ENCODE measurements at places on chromosomes 5 and 9.

- DNase-seq: no peak
Observed at GRCh38 chr9:32906213-32906612, 95.2 kb downstream of the APTX start.

- no peak for DNase-seq
Observed at GRCh38 chr5:147921136-147921535, 14.8 kb upstream of the C5orf46 start.

- no peak for DNase-seq
Observed at GRCh38 chr5:1161833-1162229, 39.6 kb upstream of the SLC6A19 start.

DNA sequence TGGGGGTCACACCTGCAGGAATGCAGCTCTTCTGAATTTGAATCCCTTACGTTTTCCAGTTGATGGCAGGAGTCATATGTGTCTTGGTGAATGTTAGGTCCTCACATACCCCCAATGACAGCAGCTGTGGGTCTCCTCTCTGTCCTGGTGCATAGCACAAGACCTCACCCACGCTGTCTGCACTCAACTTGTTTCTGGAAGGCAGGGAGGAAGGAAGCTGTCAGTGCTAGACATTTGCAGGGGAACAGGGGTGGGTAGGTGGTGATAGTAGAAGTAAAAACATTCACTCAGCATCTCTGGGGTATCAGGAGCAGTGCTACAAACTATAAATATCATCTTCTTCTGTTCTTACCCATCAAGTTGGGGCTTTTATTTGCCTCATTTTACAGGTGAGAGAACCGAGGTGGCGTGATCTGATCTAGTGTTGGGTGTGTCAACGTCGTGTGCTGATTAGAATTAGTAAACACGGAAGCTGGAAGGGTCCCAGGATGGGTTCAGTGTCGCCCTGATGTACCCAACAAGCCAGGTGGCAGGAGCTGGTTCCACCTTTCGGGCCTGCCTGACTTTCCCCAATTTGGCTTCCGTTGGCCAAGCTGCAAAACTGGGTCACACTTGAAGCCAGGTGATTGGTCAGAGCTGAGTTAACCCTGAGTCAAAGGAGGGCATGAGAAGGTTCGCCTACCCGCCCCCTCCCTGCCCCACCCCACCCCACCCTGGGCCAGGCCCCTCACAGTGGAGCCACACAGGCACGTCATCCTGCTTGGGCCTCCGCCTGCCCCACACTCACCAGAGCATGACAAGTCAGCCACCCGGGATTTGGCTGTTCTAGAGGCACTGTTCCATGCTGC lies 15.8 kb downstream of the ERGIC1 start:
- peak; percentile 33 for DNase-seq

DNA sequence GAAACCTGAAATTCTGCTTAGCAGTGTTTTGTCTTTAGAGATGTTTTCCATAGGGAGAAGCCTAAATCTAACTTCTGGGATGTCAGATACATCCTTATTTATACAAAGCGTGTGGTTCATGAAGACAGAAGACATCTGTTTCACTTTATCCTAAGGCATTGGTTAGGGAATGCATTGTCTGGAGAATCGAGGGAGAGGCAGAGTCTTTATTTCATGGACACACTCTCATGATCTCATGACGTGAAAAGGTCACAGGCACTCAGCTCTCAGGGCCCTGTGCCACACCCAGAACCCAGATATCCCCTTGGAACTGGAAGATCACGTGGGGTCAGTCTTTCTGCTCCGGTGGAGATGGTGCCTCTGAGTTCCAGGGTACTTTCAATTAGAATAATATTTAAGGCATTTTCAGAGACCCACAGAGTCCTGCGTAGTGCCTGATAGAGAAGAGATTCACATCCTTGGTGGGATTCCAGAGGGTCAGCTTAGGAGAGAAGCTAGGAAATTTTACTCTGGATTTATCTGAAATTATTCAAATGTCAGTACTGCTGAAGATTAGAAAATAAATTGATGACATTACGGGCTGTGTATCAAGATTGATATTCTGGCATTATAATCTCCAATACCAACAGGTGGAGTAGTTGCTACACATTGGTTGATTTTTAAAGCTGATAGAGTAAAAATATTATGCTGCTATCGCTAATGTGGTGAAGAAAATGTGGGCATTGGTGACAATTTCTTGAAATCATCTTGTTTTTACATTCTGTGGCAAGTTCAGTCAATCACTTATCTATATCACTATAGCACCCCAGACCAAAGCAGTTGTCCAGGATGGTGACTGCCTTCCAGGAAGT lies 378.3 kb downstream of the MTRR start:
- no peak for DNase-seq

- DNase-seq: peak; percentile 57
Observed at GRCh38 chr9:33458444-33458843, 11.1 kb upstream of the AQP3 start.

GRCh38 chr9:111272581-111272980 lies 57.4 kb downstream of the OR2K2 start:
- DNase-seq: no peak

GRCh38 chr9:134276453-134277245 lies 49.6 kb upstream of the RXRA start:
- DNase-seq: no peak

DNA sequence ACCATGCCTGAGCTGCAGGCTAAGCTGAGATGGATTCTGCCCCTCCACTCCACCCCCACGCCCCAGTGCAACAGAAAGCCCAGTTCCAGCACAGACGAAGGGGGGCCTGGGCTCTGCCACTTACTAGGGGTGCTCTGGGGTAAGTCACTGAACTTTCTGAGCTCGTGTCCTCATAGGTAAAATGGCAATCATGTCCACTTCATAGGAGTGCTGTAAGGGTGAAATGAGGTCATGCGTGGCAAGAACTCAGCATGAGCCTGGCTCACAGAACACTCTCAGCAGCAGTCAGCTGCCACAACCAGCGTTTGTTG lies 8.4 kb upstream of the PSD2 start:
- DNase-seq: no peak

DNA sequence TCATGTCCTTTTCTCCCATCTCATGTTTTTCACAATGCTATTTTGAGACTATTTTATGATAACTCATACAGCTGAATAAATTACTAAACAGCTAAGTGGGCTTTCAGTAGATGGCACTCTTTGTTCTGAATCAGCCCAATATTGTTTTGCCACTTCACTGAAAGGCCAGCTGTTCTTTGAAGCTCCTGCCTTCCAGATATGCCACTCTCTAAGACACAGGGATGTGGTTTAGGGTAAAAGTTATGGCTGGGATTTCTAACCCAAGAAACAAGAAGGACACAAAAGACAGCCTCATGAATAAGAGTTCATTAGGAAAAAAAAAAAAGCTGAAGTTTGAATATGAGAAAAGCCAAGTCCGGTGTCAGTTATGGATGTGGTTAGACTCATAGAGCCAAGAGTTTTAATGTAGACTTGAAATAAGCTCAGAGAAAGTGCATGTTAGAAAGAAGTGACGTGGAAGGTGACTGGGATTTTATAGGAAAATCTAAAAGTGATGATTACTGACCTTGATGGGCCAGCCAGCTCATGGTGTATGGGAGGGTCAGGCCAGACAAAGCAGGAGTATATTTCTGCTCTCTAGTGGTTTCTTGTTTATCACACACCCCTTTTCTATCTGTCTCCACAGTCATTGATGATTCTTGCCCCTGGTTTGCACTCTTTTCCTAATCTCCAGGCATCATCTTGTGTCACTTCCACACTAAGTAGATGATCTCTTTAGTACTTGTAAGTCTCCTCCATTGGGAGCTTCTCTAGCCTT lies 488.5 kb downstream of the NR2F1-AS1 start:
- peak; percentile 79 for DNase-seq

GRCh38 chr5:33363537-33363936 lies 77.2 kb upstream of the TARS1 start:
- DNase-seq: no peak

DNA sequence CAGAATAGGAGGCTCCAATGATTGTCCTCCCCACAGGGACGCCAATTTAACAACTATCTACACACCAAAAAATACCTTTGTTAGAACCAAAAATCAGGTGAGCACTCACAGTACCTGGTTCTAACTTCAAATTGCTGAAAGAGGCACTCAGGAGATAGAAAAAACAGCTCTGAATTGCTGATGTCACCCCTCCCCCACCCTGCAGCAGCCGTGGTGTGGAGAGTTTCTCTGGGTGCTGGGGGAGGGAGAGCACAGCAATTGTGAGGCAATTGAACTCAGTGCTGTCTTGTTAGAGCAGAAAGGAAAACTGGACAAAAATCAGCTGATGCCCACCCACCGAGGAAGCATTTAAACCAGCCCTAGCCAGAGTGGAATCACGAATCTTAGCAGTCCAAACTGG lies 41.8 kb downstream of the TNFSF8 start:
- DNase-seq: no peak

DNA sequence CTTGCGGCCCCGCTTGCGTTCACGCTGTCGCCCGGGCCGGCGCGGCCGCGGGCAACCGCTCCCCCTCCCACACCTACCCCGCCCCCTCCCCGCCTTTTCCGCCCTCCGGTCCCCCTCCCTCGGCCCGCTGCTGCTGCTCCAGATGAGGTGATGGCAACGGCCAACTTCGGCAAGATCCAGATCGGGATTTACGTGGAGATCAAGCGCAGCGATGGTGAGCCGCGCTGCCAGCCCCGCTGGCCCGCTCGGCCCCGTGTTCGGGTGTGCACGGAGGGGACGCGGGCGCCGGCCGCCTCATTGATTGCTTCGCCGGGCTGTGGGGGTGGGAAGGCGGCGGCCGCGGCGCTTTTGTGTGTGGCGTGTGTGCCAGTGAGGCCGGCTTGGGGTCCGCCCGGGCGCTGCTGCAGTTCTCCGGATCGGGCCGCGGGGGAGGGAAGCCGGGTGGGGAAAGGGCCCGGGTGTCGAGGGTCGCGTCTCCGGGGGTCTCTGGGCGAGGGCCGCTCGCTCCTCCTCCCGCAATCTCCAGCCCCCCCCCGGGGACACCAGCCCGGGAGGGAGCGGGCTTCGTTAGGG lies 403 bp downstream of the KIF2A start:
- DNase-seq: peak; percentile 76

- no peak for DNase-seq
Observed at GRCh38 chr5:5273976-5274375, 133.8 kb downstream of the ADAMTS16 start.

GRCh38 chr9:137128862-137129455 lies 10.0 kb upstream of the GRIN1 start:
- DNase-seq: peak; percentile 37

- DNase-seq: no peak
Observed at GRCh38 chr9:80875947-80876346, 813.4 kb downstream of the TLE1 start.

- no peak for DNase-seq
Observed at GRCh38 chr5:10481241-10481935, 39.7 kb downstream of the ROPN1L start.

DNA sequence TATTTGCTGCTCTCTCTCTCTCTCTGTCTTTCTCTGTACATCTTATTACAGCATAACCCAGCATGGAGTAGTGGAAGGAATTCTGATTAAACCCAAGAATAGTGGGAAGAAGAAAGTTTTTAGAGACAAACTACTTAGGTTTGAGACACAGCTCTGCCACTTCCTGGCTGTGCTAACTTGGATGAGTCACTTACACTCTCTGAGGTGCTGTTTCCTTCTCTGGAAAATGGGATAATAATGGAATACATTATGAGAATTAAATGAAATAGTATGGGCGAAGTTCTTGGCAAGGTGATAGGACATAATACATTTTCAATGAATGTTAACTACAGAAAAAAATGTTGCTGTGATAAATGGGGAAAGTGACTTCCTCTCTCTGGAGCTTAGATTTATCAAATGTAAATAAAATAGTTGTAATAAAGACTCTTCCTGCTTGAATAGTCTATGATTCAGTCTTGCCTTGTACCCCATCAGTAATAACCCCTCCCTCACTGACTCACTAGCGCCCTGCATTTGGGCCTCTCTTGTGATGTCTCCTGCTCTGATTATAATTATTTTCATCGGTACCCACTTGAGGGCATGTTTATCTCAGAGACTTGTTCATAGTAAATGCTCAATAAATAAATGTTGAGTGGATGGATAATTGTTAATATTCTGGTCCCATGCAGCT lies 27.6 kb downstream of the KIF4B start:
- peak; percentile 13 for DNase-seq

GRCh38 chr5:82984786-82985735 lies 92.1 kb downstream of the TMEM167A start:
- DNase-seq: no peak

DNA sequence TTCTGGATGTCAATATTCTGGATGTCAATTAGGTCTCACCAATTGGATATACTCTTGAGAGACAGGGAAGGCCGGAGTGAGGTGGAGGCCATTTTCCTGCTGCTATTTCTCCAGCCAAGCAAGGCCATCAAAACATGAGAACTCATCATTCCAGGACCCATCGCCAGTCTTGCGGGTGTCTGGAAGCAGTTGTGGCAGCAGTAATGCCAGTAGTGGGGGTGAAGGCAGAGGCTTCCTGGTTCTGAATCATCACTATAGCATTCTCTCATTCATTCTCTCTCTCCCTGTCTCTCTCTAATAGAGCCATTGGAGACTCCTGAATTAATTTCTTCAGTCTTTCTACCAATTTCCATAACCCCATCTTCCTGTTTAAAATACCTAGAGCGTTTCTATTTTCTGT lies 71.8 kb downstream of the EGFLAM start:
- DNase-seq: no peak

DNA sequence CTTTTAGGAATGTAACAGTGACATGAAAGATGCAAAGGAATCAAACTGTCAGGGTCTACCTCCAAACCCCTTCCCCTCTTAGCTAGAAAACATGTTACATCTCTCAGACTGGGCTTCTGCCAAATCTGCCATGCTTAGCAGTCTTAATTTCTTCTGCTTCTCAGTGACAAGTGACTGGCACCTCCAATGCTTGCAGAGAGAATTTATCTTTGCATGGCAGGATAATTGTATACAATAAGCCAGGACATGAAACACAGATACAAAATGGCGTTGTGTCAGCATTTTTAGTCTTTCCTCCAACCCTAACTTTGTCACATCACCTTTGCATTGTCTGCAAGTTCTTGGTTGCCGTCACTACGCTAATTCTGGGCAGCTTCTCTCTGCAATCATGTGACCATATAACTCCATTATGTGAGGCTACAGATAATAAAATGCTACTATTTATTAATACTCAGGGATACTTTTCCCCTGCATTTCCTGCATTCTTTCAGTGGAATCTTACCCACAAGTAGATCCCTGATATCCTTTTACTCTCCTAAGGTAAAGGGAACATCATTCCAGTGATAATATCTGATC lies 89.8 kb downstream of the PLCXD3 start:
- DNase-seq: no peak

- no peak for DNase-seq
Observed at GRCh38 chr9:105103776-105104175, 140.7 kb upstream of the SLC44A1 start.

DNA sequence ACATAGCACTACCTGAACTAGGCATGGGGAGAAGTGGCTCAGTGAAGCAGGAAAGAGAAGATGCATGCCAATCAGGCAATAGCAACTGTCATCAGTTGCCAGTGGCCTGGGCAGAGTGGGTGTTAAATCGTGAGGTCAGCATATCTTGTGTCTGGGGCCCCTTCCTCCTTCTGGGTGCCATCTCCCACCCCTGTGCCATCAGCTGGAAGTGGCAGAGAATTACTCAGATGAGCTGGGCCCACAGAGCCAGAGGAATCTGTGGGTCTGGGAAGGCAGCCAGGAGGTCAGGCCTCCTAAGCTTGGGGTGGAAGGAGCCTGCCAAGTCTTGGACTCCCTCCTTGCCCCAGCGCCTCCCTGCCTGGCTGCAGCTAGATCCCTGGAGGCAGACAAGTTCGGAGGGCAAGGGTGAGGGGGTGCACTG lies 66.5 kb downstream of the GALNT12 start:
- no peak for DNase-seq

GRCh38 chr9:133754688-133755227 lies 16.6 kb upstream of the SARDH start:
- DNase-seq: no peak
